NCI-H460 (cell line): ENCODE measurements at places on chromosomes 1 and 21. TPM values are rescaled to one million over a fixed set of nuclear protein-coding genes. Genes with fewer than 3 reads are reported as not detected.

HUNK gene
- 0.67 and 1.0 TPM in 2 replicates for total RNA-seq

ZMYM1 gene
- total RNA-seq = 19.9 and 23.8 TPM in 2 replicates

SLC2A5 gene
- not detected in 2 replicates for total RNA-seq

- no peak for DNase-seq
Measured at GRCh38 chr1:207268337-207268736, 53.1 kb upstream of the CD55 start.

DNA sequence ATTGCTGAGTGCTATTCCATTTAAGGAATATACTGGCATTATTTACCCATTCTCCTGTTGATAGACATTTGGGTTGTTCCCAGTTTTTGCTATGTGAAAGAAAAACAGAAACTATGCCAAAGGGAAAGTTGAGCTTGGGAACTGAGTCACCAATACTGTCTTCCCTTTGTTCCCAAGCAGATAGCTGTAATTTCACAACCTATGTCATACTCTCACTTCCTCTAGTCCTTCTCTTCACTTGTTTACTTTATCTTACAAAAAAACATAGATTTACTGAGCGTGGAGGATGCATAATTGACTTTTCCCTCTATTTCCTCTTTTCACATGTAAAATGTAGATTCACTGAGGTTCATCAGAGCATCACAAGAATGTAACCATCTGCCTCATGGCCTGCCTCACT, 32.4 kb upstream of the PGBD5 start:
- no peak for DNase-seq

GRCh38 chr21:31124010-31124409, 85.7 kb upstream of the KRTAP19-8 start:
- no peak for DNase-seq

APOBEC4 gene
- total RNA-seq = not detected in 2 replicates

DNA sequence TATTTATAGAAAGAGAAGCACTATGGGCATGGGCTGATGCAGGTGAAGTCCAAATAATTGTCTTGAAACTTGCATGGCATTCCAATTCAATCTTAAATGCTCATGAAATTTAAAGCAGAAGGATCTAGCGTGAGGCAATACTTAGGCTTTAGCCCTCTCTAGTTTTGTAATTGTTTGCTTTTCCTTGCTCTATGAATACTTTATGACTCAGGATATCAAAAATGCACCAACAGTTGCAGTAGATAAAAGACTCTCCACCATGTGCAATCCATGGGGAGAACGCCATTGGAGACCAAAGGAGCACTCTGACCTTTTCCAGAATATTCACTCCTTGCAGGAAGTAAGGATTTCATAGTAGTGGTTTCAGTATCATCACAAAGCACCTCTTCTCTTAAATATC, 436.4 kb downstream of the LRRIQ3 start:
- no peak for DNase-seq

TBX15 gene
- not detected in 2 replicates for total RNA-seq

- DNase-seq = no peak
Measured at GRCh38 chr1:84165601-84166000, 21.5 kb downstream of the PRKACB start.

OR2M3 gene
- total RNA-seq = not detected in 2 replicates

DNA sequence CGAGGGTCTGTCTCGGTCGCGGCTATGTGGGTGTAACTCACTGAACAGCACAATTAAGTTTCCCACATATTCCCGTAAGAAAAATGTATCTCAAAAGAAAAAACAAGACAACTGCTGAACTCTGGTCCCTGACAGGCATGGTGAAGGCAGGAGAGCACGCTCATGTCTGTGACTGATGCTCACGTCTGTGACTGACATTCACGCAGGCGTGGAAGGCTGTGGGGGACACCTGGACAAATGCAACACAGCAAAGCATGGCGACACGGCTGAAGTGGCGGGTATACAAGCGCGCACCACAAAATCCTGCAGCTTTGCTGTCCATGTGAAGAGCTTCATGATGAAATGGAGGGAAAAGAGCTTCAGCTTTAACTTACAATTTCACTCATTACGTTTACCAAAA, 6.0 kb downstream of the PTTG1IP start:
- DNase-seq = no peak

DNA sequence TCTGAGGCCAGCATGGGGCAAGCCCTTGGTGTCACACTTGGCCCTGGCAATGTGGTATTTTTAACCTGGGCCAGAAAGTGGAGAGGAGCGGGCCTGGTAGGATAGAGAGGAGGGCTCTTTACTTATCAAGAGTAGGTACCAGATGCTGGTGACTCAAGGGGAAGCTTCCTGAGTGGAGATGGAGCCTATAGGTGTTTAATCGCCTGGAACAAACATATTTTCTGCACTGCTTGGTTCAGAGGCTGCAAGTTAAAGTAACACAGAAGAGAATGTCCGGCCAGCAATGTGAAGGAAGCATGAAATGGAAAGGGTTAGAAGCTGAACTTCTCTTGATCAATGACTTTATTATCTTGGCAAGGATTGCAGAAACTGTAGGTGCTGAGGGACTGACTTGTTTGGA, 74.3 kb downstream of the DDR2 start:
- no peak for DNase-seq

- no peak for DNase-seq
Measured at GRCh38 chr1:236834876-236835275, 39.8 kb downstream of the MTR start.

GRCh38 chr1:243956450-243956849, 94.6 kb upstream of the ZBTB18 start:
- no peak for DNase-seq
